ENCODE measurements at places on chromosomes 11 and 22.

DNA sequence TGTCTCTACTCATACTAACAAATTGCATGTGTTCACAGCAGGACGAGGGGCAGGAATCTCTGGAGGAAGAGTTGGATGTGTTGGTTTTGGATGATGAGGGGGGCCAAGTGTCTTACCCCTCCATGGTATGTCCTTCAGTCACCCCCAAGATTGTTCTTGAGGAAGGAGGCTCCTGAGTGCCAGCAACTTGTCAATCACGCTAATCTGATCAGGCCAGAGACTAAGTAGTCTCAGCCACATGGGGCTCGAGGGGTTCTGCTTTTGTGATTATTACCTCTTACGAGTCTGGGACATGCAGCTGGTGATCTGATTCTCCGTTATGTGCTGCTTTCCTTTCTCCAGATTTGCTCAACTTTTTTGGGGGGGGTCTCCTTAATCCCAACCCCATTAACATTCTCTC, 54.3 kb downstream of the CTNND1 start:
- DNase-seq = no peak

DNA sequence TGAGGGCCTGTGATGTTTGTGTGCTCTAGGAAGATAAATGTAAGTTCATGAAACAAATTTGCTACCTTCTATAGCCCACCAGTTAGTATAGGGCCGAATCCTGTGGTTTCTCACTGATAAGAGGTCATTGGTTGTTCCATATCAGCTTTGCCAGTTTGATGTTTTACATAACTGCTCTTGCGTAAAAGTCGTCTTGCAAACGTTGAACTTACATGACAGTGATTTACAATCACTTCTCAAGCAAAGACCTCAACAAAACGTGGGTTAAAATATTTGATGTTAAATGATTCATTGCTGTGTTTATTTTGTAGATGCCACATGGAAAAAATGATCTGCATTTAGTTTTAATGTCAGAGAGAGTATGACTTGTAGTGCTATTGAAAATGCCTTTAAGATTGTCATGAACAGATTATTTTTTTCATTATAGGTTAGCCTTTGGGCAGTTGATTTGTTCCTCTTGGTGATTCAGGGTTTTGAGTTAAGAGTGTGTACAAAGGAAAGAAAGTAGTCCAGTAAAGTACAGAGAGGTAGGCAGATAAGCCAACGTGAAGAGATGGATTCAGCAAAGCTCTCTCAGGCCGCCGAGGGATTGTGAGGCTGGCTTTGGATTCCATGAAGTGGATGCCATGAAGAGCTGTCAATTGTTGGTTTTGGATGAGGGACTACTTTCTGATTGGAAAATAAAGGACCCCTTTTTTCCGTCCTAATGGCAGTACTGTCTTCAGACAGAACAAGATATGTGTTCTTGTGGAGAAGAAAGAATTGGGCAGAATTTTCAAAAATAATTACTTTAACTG, 2.6 kb downstream of the EWSR1 start:
- DNase-seq = no peak

DNA sequence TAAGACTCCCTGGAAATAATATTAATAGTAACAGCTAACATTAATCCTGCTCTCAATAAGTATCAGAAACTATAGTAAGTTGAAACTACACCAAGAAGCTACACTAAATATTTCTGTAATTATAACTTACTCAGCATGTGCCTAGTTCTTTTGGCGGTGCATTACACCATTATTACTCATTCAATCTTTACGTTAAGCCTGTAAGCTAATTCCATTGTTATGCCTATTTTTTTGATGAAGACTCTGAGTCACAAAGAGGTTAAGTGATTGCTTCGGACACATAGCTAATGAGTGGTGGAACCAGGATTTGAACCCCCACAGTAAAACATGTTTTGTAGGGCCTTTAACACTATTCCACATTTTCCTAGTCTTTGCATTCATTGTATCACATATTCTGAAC, 111.6 kb downstream of the RASSF10 start:
- DNase-seq = no peak

DNA sequence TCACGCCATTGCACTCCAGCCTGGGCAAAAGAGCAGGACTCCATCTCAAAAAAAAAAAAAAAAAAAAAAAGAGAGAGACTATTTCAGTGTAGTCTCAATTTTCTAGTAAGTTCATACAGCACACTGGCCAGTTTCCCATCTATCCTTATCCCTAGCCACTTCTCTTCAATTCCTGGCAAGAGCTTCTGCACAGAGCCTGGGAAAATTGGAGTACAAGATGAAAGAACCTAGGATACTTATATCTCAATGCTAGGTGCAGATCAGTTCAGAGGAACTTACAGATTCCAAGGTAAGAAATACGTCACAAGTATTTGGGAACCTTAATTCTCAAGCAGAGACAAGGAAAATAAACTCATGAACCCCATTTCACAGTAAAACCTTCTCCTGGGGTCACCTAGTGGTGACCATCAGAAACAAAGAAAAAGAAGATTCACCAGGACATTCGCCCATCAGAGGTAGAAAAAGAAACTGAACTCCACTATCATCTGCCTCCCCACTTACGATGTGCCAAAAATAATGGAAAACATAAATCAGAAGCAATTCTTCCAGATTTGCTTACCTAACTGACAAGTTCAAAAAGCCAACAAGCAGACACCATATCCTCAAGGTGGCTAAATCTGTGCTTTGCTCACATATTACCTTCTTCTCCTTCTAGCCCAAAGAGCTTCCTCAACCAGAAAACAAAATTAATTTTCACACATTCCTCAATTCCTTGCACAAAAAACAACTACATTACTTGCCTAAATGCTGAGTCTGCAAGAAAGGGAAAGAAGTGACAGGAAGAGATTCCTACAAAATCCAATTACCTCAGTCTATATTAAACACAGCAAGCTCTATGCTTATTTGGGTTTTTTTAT, 4.9 kb downstream of the DENND5A start:
- DNase-seq = no peak

DNA sequence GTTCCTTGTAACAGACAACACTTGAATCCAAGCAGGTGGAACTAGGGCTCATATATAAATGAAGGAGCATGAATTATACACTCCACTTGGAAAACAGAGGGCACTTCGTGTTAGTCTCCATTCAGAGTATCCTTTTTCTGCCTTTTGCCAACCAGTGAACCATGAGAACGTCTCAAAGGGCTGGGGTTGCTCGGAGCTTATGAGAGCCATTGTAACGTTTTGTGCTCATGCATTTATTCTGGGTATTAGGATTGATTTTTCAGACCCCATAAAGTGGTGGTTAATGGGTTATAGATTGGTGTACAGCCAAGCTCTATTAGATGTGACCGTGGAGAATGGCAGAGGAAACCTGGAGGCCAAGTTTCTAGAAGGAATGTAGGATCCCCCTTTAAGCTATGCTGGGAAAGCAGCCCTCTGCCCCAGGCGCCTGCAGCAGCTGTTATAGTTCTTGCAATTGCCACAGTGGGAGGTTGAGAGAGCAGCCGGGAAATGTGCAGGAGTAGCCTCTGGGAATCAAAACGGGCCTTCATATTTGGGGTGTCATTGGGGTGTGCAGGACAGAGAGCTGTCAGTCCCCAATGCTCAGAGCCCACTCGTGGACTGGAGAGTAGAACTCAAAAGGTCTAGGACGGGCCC, 54.6 kb upstream of the ASPHD2 start:
- DNase-seq = no peak

- DNase-seq = no peak
Observed at GRCh38 chr11:107044503-107044902, 26.2 kb upstream of the GUCY1A2 start.

- DNase-seq = peak; percentile 54
Observed at GRCh38 chr11:44729713-44730112, 3.0 kb downstream of the TSPAN18 start.

DNA sequence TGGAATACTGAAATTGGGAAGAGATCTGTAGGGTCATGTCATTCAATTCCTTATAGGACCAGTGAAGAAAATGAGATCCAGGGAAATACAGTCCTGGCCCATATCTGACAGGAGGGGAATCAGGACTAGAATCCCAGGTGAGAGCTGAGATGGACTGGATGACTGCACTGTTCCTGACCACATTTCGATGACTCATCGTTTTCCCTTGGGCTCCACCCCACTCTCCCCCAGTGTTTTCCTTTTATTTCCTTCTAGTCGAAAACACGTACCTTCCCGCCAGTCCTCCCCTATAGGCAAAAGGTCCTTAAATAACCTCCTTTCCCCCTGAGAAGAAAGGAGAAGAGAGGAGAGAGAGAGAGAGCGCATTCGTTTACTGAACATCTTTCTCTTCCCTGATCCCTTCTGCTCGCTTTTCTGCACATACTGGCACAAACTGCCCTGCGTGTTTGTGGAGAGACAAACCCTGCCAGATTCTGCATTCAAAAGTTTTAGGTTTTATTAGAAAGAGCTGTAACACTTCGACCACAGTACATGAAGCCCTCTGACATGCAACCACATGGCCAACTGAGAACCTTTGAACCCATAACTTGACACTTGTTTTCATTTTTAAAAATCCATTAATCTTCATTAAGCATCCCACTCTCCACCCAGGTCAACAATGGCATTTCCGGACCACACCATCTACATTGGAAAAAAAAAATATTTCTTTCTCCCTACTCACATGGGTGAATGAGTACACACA, 565.7 kb downstream of the METTL15 start:
- no peak for DNase-seq

DNA sequence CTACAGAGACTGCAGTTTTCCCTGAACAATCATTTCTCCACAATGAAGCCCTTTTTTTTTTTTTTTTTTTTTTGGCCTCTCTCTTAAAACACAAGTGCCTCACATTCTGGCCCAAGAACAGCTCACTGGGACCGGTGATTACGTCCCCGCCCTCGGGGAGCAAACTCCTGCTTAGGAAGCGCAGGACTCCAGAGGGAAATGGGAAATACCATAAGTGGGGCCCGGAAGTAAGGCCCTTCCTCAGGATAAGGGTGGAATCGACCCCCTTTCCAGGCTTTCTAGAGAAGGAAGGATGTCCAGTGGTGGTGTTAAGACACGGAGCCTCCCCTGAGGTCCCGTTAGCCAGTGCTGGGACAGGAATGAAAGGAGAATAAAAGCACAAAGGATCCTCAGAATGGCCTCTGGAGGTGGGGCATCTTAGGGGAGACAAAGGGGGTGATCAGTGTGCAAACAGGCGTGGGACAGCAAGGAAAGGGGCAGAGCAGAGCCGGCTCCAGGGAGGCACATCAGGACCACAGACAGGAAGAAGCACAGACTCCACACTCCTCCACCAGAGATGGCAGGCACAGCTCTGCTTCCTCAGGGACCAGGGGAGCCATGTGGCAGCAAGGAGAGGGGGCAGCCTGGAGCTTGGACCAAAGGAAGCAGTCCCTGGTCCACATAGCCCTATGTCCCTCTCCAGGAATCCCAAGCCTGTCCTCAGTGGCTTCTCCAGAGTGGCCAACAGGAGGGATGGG, 61.3 kb downstream of the CHST1 start:
- DNase-seq = no peak

- DNase-seq = no peak
Observed at GRCh38 chr22:17930455-17931313, 93.7 kb downstream of the MICAL3 start.

Data from activated CD4-positive, alpha-beta memory T cell treated with anti-CD3 and anti-CD28 coated beads for 36 hours (primary cell).